ENCODE measurements at places on chromosomes 2 and 18. TPM values are rescaled to one million over a fixed set of nuclear protein-coding genes. Genes with fewer than 3 reads are reported as not detected.

The MARCHF4 gene
- total RNA-seq = not detected

The RESP18 gene
- not detected for total RNA-seq

The C2orf49 gene
- 13.2 TPM for total RNA-seq

The HRH4 gene
- total RNA-seq = not detected

DNA sequence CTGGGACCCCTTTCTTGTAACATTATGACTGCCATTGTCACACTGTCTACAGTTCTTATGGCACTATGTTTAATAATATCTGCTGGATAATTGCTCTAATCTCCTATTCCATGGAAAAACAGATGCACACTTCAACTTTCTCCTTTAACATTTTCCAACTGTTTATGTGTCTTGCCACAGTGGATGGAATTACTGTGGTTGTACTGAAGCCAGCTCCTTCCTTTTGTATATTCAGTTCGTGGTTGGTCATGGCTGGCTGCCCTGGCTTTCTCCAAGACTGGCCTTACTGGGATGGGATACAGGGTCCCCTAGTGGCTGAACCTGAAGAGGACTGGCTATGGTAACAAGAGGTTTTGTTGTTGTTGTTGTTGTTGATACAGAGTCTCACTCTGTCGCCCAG lies 113.9 kb downstream of the SS18 start:
- DNase-seq = no peak

DNA sequence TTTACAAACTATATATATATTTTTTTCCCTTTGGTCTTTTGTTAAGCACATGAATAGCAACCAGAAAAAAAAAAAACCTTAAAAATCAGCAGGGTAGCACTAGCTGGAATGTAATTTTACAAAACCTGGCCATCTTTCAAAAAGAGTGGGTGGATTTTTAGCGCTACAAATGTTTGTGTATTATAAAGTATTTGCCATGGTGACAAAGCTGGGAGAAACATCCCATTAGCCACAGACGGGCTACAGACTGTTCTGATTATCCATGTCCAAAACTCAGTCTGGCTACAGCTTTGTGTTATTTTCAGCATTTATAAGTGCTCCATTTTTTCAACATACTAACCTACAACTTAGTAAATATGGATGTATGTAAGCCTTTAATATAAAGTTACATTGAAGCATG lies 249.5 kb upstream of the TANK start:
- no peak for DNase-seq

DNA sequence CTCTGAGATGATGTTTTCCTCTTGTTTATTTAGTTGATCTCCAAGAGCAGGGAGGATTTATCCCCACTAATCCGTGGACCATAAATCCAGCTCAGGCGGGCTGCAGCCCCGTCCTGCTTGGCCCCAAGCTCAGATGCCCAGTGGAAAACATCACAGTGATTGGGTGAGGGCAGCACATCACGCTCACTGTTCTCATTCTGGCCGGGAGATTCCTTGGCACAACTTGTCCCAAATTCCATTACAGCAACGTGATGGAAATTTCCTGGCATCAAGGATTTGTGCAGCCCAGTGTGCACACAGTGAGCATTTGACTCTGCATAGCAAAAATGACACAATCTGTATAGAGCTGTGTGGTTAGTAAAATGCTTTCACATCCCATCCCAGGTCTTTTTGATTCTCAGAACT lies 96.8 kb downstream of the VAPA start:
- DNase-seq = no peak

The G6PC2 gene
- total RNA-seq = not detected

- DNase-seq = no peak
These were observed 105.7 kb upstream of the KCTD1 start for GRCh38 chr18:26653943-26654615.

The METTL5 gene
- 75.9 TPM for total RNA-seq

The ABCG8 gene
- total RNA-seq = not detected

- DNase-seq = no peak
These were observed 207.6 kb upstream of the RAB12 start for GRCh38 chr18:8401606-8402005.

The SLC38A11 gene
- total RNA-seq = not detected

- no peak for DNase-seq
These were observed 63.8 kb upstream of the PPM1B start for GRCh38 chr2:44104855-44105271.

DNA sequence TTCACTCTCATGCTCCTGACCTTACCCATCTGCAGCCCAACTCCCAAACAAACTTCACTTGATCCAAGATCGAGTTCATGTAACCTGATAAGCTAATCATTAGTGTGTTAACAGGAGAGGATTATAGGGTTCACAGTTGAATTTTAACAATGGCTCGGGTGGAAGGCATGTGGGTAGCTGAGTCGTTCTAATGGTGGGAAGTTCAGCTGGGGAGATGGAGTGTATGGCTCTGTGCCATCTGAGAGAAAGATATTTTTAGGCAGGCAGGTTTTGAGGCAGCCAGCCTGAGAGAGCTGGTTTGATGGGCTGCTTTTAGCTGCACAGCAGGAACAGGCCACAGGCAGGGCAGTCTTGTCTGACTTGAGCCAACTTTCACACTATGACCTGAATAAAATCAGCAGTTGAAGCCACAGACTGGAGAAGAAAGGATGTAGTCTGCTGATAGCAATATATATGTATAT lies 17.7 kb upstream of the NFE2L2 start:
- no peak for DNase-seq

GRCh38 chr18:79048245-79048632 lies 21.0 kb upstream of the ATP9B start:
- DNase-seq = no peak

The AKAIN1 gene
- total RNA-seq = not detected

GRCh38 chr18:62196980-62197379 lies 9.9 kb downstream of the RELCH start:
- DNase-seq = no peak

DNA sequence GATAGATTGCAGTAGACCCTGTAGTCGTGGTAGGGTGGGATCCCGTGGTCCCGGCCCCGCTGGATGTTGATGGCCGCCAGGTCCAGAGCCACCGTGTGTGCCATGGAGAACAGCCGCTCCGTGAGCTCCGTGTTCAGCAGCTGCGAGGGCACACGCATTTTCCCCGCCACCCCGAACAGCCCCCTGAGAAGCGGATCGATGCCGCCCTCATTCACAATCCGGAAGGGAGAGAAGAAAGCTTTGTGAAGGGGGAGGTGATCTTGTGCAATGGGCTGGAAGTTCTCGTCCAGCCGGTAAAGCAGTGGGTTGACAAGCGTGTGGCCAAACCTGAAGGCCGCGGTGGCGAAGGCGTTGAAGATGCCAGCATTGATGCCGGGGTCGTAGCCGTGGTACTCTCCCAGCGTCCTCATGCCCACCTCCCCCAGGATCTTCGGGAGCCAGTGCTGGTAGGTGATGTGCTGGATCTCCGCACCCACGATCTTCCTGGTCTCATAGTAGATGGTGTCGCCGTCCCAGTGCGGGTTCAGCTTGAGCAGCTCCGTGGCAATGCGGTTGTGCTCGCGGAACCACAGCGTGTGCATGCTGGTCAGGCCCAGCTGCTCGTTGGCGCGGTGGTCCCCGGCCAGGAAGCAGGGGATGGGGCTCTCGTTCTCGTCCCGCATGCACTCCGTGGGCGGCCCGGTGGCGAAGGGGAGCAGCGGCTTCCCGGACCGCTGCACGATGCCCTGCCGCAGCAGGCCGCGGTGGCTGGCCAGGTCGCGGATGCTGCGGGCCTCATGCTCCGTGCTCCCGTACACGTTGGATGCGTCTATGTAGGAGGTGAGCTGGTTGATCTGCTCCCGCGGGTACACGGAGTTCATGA lies 95.8 kb downstream of the PXDN start:
- no peak for DNase-seq

GRCh38 chr2:29662861-29663260 lies 258.5 kb downstream of the ALK start:
- no peak for DNase-seq

The HOXD1 gene
- total RNA-seq = not detected

GRCh38 chr2:639703-640102 lies 37.5 kb downstream of the TMEM18 start:
- no peak for DNase-seq

DNA sequence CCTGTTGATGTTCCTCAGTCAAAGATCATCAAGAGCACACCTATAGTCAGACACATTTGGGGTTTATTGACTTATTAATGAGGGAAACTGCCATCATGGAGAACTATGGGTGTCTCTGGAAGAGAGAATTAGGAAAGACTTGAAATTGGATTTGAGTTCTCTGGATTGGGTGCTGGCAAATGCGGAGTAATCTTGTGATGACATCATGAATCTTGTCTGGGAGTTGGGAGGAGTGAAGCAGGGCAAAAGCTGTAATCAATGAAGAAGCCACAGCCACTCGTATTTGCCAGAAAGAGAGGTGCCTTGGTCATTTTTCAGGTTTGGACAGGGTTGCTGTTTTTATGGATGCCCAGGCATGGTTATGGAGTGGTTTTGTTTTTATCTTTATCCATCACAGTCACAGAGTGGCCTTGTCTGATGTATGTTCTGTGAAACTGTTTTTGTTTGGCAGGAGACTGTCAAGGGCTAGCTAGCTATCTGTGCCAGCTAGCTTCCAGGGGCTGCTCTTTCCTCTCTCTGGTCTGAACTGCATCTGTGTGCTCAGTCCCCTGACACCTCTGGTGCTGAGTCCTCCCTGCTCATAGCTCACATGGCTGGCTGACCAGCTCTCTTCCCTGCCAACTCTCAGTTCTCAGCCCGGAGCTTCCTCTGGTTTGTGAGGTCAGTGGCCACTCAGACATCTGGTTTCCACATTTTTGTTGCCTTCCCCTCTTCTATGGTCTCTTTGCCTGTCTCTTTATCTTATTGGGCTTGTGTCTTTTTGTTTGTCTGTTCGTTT lies 193.4 kb upstream of the RMP24 start:
- no peak for DNase-seq

The CYP27A1 gene
- 0.61 TPM for total RNA-seq

The C1QL2 gene
- not detected for total RNA-seq

The GAL3ST2 gene
- total RNA-seq = 0.48 TPM

The NPPC gene
- total RNA-seq = not detected

The NT5DC4 gene
- total RNA-seq = 0.85 TPM

The ENOSF1 gene
- total RNA-seq = 40.0 TPM

DNA sequence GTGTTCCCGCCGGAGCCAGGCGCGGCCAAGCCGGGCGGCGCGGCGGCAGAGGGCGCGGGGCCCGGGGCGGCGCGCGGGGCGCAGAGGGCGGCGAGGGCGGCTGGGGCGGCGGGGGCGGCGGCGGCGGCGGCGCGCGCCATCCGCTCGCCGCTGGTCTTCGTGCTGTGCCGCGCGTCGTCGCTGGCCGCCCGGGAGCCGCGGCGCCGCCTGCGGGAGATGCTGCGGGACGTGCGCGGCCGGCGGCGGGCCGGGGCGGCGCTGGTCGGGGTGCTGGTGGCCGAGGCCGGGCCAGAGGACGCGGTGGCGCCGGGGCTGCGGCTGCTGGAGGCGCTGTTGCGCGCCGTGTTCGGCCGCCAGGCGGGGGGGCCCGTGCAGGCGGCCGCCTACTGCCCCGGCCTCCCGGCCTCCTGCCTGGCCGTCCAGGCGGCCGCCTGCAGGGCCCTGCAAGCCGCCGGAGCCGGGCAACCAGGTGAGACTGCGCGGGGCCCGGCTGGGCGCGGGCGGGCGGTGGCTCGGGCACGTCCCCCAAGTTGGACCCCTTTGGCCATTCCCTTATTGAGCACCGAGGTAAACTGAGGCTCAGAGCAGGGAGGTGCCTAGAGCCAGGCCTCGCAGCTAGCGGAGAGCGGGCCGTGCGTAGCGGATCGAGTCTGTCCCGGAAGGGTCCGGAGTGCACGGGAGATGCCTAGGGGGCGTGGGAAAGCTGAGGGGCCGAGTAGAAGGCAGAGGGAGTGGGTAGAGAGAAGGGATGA lies 584 bp downstream of the C2orf72 start:
- DNase-seq = no peak

The SATB2 gene
- total RNA-seq = 0.10 TPM

The TRPM8 gene
- not detected for total RNA-seq

DNA sequence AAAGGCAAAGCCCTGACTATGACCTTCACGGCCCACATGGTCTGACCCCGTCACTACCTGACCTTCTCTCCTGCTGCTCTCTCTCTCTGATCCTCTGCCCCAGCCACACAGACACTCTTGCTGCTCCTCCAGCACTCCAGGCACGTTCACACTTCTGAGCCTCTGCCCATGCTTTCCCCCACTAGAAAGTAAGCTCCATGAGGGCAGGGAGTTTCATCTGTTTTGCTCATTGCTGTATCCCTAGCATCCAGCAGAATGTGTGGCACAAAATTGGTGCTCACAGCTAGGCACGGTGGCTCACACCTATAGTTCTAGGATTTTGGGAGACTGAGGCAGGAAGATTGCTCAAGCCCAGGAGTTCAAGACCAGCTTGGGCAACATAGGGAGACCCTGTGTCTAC lies 52.5 kb upstream of the STPG4 start:
- DNase-seq = no peak

The COPS8 gene
- 46.6 TPM for total RNA-seq

GRCh38 chr2:219446101-219446504 lies 11.5 kb downstream of the SPEG start:
- no peak for DNase-seq

The CHRND gene
- not detected for total RNA-seq

DNA sequence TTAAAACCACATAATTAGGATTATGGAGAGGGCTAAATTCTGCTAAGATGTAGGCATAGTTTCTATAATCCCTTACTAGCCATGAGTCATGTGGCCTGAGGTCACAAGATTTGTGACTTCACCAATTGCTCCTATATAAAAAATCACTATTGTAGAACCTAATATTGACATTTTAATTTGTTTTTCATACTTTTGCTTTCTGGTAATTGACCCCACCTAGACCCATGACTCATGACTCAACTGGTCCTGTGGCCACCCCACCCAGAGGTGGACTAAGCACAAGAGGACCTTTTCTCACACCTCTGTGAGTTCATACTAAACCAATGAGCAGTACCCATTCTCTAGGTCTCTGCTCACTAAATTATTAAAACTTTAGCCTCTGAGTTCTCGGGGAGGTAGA lies 1567.5 kb upstream of the LRRTM1 start:
- no peak for DNase-seq

- DNase-seq = no peak
These were observed 5.8 kb downstream of the TET3 start for GRCh38 chr2:73990531-73990930.

DNA sequence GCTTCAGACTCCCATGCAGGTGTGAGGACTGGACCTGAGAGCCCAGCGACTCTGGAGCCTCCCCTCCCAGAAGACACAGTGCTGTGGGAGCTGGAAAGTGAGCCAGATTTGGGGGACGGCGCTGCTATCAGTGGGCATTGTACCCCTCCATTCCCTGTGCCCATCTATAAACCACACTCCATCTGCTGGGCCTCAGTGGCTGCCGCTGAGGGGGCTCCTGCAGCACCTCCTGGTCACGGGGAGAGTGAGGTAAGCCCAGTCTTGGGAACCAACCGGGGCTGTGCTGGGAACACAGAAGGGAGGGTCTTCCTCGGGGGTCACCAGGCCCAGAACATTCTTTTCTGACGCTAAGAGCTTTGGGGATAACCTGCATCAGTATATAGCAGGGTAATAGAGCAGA lies 9.5 kb downstream of the PSD4 start:
- no peak for DNase-seq

- no peak for DNase-seq
These were observed 248.5 kb upstream of the RND3 start for GRCh38 chr2:150735894-150736498.

The GLI2 gene
- total RNA-seq = 0.05 TPM

GRCh38 chr18:22447792-22448191 lies 30.1 kb upstream of the CTAGE1 start:
- DNase-seq = no peak

GRCh38 chr2:104434318-104434792 lies 419.6 kb upstream of the POU3F3 start:
- DNase-seq = peak; percentile 7

The SCN9A gene
- 0.08 TPM for total RNA-seq

The MLPH gene
- 0.40 TPM for total RNA-seq
